M059J (cell line): ENCODE measurements at places on chromosomes 11 and 22.
A peak's percentile ranks its signal among the peaks of the same experiment; 100 is the strongest.

DNA sequence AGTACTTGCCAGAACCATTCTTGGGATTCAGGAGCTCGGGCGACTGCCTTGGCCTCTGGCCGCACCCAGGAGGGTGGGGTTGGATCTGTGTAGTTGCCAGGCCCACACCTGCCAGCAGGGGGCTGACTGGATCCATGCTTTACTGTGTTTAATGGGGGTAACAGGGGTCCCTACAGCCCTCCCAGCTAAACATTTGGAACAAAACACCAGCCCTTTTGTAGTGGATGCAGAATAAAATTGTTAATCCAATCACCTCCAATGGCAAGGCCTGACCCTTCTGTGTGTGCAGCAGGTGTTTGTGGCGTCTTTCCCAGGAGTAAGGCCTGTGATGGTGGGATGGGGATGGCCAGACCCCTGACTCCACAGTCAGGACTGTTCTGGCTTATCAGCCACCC lies 22.5 kb downstream of the SUN2 start:
- DNase-seq = no peak

DNA sequence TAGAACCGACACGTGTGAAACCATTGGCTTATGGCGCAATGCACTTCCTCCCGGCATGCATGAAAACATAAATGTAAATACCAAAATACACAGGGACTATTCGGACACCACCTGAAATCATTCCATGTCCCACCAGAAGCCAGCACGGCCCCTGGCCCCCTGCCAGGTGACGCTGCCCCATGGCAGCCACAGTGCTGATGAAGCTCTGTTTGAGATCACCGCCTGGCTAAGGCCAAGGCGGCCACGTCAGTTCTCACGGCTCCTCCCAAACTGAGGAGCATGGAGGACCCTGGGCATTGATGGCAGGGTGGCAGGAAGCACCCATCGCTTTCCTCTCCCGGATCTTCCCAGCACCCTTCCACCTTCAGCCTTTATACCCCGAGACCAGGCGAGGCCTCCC lies 89.5 kb downstream of the CDKN1C start:
- no peak for DNase-seq

- DNase-seq = no peak
Measured at GRCh38 chr11:131912134-131912533, 541.7 kb downstream of the NTM start.

GRCh38 chr11:67524480-67524808 lies 1.2 kb upstream of the CABP2 start:
- no peak for DNase-seq

DNA sequence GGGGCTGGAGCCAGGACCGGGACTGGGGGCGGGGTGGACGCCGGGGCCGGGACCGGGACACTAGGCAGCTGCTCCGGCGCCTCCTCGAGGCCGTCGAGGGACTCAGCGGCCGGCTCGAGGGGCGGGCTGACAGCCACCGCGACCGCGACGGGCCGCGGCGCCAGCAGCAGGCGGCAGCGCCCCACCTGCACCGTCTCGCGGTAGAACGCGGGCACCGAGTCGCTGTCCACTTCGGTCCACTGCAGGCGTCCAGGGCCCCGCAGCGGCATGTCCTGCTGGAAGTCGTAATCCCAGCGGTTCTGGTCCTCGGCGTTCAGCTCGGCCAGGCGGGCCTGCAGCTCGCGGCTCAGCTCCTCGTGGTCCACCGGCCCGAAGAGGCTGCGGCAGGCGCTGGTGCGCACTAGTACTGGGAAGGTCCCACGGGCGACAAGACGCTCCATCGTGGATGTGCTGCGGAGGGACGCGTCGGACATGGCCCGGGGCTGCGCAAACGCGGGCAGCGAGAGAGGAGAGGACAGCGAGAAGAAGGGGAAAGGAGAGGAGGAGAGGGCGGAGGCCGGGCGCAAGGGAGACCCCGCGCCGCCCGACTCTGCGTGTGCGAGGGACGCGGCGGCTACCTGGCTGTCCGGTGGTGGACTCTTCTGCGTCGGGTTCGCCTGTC lies 428 bp downstream of the CDKN1C start:
- DNase-seq = peak; percentile 64

GRCh38 chr11:33027846-33028536 lies 11.4 kb upstream of the TCP11L1 start:
- DNase-seq = peak; percentile 68

DNA sequence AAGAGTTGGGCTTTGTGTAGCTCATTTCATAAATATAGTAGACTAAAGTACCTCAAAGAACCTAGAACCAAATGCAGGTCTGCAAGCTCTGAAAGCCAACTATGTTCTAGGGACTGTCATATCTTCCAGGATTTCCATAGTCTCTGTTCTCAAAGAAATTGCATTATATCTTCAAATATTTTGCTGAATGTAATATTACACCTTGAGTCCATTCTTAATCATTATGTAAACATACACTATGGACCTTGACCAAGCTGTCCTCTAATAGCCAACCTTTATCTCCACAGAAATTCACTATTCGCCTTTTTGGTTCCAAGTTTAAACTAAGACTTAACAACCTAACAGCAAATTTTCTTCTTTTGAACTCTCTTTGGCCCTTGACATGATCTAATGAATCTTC lies 678.7 kb upstream of the ARHGAP42 start:
- DNase-seq = no peak

GRCh38 chr22:19876941-19877625 lies 22.4 kb upstream of the GNB1L start:
- no peak for DNase-seq
